ENCODE measurements at places on chromosomes 16 and 17.

GRCh38 chr16:49704586-49705155 is 151.2 kb downstream of the ZNF423 start:
- DNase-seq, result no peak

- no peak for DNase-seq
These were observed 331.1 kb downstream of the SLC39A11 start for GRCh38 chr17:72761431-72761830.

- no peak for DNase-seq
These were observed at the start of gene KRT15 for GRCh38 chr17:41518789-41519449. KRT15 (minus strand) TSS chr17:41518890; CDS start chr17:41518827, 63 bp downstream.

- DNase-seq, result no peak
These were observed 22.6 kb downstream of the CACNG4 start for GRCh38 chr17:66987059-66987616.

- DNase-seq, result no peak
These were observed 47.8 kb downstream of the CREBBP start for GRCh38 chr16:3832668-3833067.

- no peak for DNase-seq
These were observed 234.6 kb downstream of the MSI2 start for GRCh38 chr17:57490890-57491289.

- no peak for DNase-seq
These were observed 1.9 kb downstream of the MSI2 start for GRCh38 chr17:57257895-57258851.

GRCh38 chr16:19664166-19664565 is 53.9 kb downstream of the KNOP1 start:
- no peak for DNase-seq

GRCh38 chr17:32235588-32235987 is 30.0 kb upstream of the RHBDL3 start:
- DNase-seq, result no peak

GRCh38 chr17:48004983-48005382 is 32.6 kb downstream of the COPZ2 start:
- DNase-seq, result no peak

DNA sequence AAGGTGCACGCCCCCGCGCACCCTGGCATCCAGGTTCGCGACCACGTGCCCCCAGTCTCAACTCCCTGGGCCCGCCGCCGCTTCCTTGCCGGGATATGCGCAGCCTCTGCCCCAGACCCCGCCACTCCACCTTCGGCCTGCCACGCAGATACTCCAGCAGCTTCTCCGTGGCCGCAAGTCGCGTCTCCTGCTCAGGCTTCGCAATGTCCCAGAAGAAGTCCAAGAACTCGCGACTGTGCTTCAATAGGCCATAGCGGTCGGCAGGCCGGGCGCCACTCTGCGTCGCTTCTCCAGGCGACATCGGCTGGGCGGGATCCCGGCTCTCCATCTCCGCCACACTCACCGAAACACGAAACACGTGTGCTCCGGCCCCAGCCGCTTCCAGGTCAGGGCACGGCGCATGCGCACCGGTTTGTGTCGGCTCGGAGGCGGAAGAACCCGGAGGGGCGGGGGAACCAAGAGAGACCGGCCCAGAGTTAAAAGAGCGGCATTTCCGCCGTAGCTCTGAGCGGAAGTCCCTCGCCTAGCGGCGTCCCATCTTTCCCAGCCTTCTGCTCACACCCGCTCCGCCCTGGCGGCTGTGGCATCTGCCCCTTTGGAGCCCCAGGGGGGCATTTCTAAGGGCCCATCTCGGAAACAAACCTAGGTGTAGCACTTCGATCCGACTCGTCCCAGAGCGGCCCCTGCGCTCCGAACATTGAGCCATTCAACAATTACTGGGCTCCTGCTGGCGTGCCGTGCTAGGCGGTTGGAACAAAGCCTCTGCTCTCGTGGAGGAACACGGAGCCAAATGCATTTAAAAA is at the start of gene MYBBP1A:
TSS of gene MYBBP1A (minus strand) at position 388 of the 803 bp plus-strand sequence. CDS start at position 328, 60 bp downstream.
- DNase-seq, result peak; percentile 96

Measured in right atrium auricular region (tissue), 2 donors.